HEK293T (cell line): ENCODE measurements at places on chromosomes 12 and 14.

GRCh38 chr12:52506858-52507715, 13.1 kb downstream of the KRT5 start:
- peak; percentile 43 for DNase-seq

DNA sequence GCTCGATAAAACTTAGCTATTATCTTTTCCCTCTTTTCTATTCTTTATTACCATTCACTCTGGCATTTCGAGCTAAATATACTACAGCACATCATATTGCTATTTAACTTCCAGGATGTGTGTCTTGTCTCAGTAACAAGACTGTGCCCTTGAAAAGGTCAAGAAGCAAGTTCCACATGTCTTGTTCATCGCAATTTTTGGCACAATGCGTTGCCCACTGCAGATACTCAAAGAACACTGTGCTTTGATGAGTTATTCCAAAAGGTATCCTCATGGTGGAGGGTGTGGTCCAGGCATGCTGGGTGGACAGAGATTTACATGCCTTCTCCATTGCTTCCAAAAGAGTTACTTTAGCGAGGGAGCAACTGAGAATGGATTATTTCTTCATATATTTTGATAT, 6.6 kb downstream of the E2F7 start:
- no peak for DNase-seq

GRCh38 chr12:104863296-104863948, 94.7 kb downstream of the SLC41A2 start:
- no peak for DNase-seq

- no peak for DNase-seq
Observed at GRCh38 chr14:36755756-36756155, 94.1 kb downstream of the PAX9 start.

- no peak for DNase-seq
Observed at GRCh38 chr12:18145924-18146323, 55.9 kb upstream of the RERGL start.

- no peak for DNase-seq
Observed at GRCh38 chr12:85781766-85782165, 54.4 kb downstream of the RASSF9 start.

DNA sequence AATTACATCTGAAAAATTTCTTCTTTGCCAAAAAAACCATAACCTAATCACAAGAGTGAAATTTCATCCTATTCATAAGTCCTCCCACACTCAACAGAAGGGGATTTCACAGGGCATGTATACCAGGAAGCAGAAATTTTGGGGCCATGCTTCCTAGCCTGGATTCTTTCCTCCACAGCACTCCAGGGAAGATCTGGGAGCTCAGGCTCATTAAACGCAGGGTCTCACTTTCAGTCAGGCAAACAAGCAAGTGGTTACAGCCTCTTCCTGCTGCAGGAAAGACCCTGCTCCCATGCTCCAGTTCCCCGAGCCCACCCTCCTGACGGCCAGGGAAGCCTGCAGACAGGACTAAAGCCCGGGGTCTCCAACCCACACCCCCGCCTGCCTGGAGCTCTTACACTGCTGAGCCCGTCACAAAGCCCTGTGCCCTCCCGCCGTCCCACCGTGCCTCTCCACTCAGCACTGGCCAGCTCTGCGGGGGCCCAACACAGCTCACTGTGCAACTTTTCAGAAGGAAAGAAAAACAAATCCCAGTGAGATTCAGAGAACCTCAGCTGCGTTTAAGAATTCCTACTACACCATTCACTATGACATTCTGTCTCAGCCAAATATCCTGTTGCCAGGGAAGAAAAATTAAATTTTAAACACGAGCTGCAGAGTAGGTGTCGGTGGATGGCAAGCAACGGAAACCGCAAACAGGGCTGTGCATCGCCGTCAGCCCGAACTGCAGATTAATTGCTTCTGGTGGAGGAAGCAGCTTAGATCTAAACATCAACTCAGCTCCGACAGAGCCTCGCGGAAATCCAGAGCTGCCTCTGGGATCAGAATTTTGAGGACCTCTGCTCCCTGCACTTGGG, 106.7 kb upstream of the SFSWAP start:
- DNase-seq: peak; percentile 31

GRCh38 chr14:78367355-78367754, 197.2 kb downstream of the NRXN3 start:
- no peak for DNase-seq

DNA sequence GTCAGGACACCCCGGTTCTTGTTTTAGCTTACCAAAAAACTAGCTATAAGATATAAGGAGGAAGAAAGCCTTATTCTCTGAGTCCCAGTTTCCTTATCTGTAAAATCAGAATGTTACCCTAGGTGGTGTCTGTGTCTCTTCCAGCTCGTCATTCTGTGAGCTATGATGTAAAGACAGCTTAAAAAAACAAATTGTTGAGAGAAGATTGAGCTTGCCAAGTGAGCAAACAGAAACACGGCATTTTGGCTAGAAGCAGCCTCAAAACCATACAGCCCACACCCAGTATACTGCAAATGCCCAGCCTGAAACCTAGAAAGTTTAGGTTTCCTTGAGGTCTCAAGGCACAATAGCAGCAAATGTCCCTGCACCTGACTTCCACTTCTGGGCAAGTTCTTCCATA, 151.4 kb downstream of the SSPN start:
- DNase-seq: no peak

- DNase-seq: no peak
Observed at GRCh38 chr12:89752341-89752740, 43.7 kb upstream of the ATP2B1 start.

GRCh38 chr12:78034025-78034424, 203.3 kb downstream of the NAV3 start:
- no peak for DNase-seq

DNA sequence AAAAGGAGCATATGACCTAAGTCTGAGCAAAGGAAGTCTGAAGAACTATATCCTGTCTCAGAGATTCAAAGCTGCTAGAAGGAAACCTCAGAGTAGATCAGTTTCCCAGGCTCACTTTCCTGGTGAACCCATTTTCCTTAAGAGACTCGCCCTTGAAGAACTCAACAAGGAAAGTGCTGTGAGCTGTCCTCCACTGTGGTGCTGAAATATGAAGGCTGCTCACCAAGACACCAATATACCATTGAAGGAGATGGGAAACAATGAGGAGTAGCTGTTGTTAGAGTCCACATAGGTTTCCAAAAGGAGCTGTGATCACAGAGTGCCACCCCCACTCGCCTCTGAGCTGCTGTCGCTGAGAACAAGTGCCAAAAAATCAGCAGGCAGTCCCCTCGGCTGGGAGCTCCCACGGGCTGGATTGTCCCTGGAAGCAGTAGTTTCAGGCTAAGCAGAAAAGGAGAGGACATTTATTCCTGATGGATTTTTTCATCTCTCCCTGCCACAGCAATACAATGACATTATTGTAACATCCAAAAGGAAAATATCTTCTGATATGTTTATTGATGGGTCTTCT, 282.1 kb downstream of the RPS29 start:
- DNase-seq: peak; percentile 44

DNA sequence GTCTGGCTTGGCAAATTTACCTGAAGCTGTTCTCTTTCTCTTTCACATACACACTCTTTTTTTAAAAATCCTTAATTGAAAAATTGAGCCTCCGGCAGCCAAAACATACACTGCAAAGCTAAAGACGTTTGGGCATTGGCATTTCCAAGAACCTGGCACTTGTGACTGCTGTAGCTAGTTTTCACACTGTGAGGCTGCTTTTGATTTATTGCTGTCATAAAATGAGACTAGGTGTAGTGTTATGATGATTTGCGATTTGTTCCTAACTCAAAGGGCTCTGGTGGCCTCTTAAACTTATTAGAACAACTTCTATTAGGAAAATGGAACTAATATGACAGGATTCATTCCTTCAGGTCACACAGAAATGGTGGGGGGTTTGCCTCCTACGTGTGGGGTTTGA, 377.1 kb upstream of the FAR2 start:
- DNase-seq: no peak

DNA sequence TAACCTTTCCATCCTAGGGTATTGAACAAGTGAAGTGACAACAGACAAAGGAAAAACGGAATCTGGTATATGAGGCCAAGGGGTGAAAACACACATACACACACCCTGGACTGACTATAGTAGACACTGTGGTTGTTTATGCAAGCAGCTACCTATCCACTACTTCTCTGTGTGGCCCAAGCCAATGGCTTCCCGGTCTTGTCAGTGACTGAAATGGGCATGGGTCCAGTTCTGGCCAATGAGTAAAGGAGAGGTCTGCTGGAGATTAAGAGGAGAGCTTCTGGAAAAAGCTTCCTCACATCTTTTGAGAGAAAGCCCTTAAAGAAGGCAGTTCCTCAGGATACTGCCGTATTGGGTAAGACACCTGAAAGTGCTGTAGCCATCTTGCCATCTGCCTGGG, 19.3 kb downstream of the MBIP start:
- DNase-seq: no peak
